ENCODE measurements at places on chromosomes 4 and X.

DNA sequence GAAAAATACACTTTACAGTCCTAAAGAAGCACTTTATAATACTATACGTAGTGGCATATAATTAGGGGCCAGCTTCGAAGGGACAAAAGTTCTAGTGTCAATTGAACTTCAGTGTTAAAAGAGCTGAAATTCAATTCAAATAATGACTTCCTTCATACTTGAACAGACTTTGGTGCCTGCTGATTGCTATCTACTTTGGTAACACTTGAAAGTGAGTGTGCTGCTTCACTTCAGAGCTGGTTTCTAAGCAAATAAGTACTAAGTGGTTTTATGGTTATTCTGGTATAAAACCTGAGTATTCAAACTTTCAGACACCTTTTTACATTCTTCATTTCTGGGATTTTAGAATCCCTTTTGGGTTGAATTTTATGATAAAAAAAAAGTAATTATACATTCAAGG, 107.0 kb downstream of the SLC4A4 start:
- no peak for DNase-seq

DNA sequence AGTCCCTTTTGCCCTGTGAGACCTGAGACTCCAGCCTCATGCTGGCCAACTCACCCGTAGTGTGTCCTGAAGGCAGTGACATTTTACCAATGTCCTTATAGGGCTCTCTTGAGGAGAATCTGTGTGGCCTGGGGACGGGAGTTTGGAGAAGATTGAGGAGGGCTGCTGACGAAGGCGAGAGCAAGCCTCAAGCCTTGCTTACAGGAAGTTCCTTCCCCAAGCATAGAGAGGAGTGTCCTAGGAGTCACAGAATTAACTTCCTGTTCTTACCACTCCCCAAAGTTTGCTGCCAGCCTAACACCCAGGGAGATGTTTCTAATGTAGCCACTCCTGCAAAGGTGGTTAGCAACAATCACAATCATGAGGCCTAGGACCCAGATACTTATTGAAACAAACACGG, at the start of gene NXF3:
Gene NXF3 (minus strand): TSS at position 202 of the 400 bp plus-strand sequence. CDS start 120 bp downstream, at position 82.
- no peak for DNase-seq

DNA sequence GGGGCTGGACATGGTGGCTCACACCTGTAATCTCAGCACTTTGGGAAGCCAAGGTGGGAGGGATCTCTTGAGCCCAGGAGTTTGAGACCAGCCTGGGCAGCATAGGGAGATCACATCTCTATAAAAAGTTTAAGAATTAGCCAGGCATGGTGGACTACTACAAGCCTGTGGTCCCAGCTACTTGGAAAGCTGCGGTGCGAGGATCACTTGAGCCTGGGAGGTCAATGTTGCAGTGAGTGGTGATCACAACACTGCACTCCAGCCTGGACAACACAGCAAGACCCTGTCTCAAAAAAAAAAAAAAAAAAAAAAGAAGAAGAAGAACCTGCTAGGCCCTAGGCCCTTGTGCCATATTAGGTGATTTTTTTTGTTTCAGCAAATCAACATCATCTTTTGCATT, 12.2 kb downstream of the SRD5A3 start:
- DNase-seq: no peak

DNA sequence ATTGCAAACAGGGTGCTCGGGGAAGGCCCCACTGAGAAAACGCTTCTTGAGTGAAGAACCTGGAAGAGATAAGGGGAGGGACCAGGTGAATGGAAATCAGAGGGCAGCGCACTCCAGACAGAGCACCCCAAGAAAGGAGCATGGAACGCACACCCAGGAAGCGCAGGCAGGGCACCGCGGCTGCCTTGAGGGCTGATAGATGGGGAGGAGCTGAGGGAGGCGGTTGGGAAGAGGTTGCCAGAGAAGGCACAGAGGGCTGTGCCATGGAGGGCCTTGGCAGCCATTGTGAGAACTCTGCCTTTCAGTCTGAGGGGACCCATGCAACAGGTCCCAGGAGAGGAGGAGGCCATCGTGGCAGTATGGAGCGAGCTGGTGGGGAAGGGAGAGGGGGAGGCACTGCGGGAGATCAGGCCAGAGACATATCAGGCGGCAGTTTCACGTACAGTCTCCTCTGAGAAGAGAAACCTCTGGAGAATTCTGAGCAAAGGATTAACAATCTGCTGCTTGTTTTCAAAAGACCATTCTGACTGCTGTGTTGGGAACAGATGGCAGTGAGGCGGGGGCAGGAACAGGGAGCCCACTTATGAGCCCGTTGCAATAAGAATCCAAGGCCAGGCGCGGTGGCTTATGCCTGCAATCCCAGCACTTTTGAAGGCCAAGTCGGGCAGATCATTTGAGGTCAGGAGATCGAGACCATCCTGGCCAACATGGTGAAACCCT, 83.7 kb downstream of the PCYT1B start:
- DNase-seq: no peak

DNA sequence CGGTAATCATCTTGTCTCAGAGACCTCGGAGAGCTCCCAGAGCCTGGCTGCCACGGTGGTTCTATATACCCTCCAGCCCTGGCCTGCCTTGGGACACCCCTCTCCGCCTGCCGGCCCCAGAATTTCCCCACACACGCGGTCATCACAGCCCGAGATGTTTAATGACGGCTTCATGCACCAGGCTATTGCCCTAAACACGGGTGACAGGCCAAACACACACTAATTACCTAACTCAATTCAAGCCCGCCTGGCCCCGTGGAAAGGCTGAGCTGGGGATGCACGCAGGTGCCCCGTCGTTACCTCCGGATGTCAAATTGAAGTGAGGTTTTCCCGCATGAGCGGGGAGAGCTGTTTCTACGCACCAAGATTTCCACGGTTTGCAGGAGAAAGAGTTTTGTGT, 72.9 kb upstream of the PPP2R3B start:
- no peak for DNase-seq

DNA sequence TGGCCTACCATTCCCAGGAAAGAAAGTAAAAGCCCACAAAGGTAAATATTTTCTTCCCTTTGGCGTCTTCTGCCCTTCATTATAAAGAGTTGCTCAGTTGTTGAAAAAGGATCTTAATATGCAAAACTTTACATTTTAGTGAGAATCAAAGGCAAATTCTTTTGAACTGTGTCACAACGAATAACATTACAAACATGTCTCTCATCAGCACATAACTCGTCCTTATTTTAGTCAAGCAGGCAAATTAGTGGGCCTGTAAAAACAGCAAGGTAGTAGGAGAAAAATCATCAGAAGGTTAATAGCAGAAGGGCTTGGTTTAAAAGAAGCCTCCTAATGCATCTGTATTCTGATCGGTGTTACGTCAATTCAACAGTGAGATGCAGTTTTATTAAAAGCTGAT, 647.3 kb upstream of the DIPK2B start:
- no peak for DNase-seq

GRCh38 chr4:84389406-84389805, 109.7 kb downstream of the NKX6-1 start:
- no peak for DNase-seq

- no peak for DNase-seq
These were observed 641.7 kb upstream of the DIPK2B start for GRCh38 chrX:45842207-45842925.

DNA sequence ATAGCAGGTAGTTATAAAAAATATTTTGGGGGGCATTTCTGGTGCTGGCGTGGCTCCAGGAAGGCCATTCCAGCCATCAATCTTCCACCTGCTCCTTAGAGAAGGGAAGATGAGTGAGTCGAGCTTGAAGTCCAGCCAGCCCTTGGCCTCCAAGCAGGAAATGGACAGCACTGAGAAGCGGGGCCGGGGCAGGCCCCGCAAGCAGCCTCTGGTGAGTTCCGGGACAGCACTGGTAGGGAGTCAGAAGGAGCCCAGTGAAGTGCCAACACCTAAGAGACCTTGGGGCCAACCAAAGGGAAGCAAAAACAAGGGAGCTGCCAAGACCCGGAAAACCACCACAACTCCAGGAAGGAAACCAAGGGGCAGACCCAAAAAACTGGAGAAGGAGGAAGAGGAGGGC, 29.2 kb upstream of the COX18 start:
- no peak for DNase-seq

- no peak for DNase-seq
These were observed 25.7 kb downstream of the SGMS2 start for GRCh38 chr4:107850438-107850837.

GRCh38 chr4:162075726-162076125, 88.1 kb downstream of the FSTL5 start:
- no peak for DNase-seq

GRCh38 chr4:189237340-189237739, 703.3 kb upstream of the FRG1 start:
- no peak for DNase-seq

- DNase-seq: no peak
These were observed 133.8 kb upstream of the TACR3 start for GRCh38 chr4:103853627-103854026.

DNA sequence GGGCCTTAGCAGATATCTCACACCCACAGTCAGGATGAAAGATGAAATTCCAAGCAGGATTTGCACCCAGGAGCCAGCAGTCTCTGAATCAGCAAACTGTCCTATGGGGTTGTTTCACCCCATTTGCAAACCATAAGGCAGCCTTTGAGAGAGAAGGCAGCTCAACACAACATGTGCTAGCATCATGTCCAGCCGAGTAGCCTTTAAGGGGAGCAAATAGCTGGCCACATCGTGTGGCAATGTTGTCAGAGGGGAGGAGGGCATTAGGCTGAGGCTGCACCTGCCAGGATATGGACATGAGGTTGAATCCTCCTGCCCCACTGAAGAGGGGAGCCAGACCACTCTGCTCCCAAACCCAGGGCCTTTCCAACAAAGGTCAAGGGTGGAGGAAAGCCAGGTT, 20.6 kb upstream of the PJA1 start:
- DNase-seq: no peak

DNA sequence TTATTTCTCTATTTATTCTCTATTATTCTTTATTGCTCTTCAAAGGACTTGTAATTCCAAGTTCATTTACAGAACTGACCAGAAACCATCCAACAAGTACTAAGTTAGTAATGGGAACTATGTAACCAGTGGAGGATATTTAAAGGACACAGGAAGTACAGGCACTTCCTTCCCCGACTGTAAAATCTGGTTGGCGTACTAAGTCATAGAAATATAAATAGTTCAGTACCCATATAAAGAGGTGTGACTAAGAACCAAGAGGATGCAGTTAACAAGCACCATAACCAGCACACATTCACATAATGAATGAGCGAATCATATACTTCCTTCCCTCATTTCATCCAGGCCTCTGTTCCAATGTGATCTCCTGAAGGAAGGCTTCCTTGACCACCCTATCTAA, 3.6 kb upstream of the EIF4E start:
- no peak for DNase-seq

- no peak for DNase-seq
These were observed 25.7 kb upstream of the TRPC3 start for GRCh38 chr4:121977251-121978171.

DNA sequence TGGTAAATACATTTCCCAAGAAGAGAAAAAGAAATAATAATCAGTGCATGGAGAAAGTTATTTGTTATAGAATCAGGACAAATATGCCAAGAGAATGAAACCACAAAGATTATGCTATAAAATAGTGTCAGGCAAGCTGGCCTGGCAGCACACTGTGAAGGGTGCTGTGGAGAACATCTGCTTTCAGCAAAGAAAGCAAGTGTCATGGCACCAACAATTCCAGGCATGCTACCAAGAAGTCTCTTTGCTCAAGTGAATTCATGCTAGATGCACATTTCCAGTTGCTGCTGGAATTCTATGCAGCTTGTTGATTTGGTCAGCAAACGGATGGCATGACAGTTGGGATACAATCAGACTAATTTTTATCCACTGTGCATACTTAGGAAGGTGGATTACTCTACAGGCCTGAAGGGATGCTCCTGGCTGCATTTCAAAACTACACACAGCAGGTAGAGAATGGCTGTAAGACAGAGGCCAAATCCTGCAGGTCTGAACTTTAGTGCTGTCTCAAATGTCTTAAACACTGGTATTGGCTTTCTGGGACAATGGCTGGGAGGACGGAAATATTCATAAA, 154.6 kb upstream of the FAT1 start:
- no peak for DNase-seq
